Breast epithelium (tissue), 4 donors: ENCODE measurements at places on chromosomes 16 and 17. TPM values are rescaled to one million over a fixed set of nuclear protein-coding genes. Genes with fewer than 3 reads are reported as not detected.

GRCh38 chr16:49466881-49467280, 93.3 kb downstream of the C16orf78 start:
- DNase-seq: no peak

DNA sequence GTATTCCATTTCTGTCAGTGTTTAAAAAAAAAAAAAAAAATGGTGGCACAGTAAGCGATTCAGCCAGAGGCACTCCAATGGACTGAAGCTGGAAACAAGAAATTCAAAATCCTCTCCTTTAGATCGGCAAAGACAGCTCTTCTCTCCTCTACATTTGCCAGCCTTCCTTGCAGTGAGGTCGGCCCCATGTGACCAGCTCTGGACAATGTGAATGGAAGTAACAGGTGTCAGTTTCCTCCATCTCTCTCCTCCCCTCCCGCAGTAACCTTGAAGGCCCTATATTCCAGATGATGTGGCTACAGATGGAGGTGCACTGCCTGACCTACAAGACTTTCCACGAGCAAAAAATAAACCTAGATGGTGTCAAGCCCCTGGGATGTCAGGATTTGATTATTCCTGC, 15.0 kb downstream of the CUEDC1 start:
- DNase-seq: no peak

GRCh38 chr17:48510761-48511604, 19.8 kb downstream of the HOXB1 start:
- no peak for DNase-seq

DNA sequence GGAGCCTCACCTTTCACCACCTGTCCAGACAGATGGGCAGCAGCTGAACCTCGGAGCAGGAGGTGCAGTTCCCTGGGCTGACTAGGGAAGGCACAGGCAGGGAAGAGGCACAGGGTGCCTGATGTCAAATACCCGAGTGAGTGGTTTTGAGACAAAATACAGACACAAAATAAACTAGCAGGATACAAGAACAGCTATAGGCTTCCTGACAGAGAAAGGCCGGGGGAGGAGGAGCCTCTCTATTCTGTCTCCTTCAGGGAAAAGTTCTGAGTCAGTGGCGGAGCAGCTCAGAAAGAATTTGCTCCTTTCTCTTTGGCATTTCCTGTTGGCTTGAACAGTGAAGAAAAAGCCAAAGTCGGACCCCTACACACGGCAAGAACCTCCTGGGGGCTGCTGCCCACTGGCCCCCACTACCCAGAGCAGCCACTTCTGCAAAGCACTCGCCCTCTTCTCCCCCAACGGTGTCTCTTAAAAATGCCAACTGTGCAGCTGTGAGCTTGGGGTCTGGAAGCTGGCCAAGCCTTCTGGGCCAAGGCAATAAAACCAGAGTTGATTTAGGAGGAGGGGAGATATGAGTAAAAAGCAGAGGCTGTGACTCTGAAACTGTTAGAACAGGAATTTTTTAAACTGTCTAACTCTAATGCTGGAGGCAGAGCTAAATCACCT, 14.4 kb upstream of the FAAP100 start:
- peak; percentile 45 for DNase-seq

GRCh38 chr17:16100737-16101400, 101.2 kb downstream of the TTC19 start:
- no peak for DNase-seq

Gene HSD17B2
- 8.8 TPM for total RNA-seq

Gene RMI2
- total RNA-seq: 0.33 TPM

Gene KRTAP9-4
- not detected for total RNA-seq

Gene NT5C3B
- total RNA-seq: 50.2 TPM
